ENCODE measurements at places on chromosomes 13 and 19.

- no peak for DNase-seq
Measured at GRCh38 chr13:93847162-93847561, 620.6 kb downstream of the GPC6 start.

DNA sequence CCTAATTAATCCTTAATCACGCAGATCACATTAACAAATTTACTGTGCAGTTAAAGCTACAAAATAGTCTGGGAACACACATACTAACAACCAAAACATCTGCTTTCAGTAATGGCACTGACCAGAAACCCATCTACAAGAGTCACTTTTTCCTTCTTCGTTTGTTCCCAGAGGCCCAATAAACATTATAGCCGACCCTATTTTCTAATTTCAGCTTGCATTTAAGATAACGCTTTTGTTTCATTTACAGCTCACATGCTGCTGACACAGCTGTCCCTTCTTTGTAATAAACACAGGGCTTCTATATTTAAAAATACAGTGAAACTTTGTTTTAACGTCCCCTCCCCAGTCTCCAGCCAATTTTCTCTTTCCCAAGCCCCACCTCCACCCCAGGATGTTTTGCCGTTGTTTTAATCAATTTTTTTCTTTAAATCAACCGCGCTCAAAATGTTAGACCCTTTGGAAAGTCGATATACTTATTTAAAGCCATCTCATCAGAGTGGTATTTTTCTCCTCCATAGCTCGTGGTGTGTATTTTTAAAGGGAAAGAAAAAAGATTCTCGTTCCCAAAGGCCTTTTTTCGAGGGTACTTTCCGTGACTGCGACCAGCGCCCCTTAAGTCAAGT is 1.7 kb upstream of the WBP4 start:
- no peak for DNase-seq

DNA sequence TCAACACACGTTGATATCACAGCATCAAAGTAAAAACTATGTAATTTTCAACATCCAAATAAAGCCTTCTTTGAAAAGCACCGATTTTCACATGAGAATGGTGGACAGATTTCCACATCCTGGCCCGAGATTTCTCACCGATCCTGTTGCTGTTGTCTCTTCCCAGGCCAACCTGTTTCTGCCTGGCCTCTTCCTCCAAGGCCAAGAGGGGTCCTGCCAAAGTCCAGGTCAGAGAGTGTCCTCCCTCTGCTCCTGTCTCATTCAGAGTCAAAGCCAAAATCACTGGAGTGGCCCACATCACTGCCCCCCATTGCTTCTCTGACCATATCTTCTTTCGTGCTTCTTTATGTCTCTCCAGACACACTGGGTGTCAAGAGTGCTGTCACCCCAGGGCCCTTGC is 49.5 kb downstream of the CHST8 start:
- no peak for DNase-seq

DNA sequence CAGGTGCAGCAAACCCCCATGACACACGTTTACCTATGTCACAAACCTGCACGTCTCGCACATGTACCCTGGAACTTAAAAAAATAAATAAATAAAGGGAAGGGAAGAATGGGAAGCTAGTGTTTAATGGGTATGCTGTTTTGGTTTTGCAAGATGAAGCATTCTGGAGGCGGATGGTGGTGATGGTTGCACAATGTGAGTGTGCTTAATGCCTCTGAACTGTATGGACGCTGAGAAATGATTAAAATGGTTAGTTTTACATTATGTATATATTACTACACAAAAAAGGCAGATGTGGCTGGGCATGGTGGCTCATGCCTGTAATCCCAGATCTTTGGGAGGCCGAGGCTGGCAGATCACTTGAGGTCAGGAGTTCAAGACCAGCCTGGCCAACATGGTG is 17.8 kb downstream of the NFILZ start:
- DNase-seq, result no peak

- no peak for DNase-seq
Measured at GRCh38 chr13:110507678-110508381, 53.7 kb downstream of the RAB20 start.

DNA sequence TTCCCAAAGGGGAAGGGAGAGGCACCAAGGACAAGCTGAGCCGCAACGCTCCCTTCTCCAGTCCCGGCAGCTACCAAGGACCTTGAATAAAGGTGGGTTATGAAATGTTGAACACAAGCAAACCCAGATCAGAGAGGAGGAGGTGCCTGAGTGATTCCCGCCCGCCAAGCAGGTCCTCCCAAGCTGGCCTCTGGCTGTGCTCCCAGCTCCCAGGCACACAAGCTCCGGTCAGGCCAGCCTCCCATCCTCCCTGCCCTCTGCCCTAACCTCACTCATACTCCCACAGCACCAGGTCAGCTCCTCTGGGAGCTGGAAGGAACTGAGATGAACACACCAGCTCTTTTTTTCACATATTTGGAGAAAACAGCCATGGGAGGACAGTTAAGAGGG is 3.7 kb downstream of the NAPA start:
- DNase-seq, result no peak
